ENCODE measurements at places on chromosomes 16 and 17. TPM values are rescaled to one million over a fixed set of nuclear protein-coding genes. Genes with fewer than 3 reads are reported as not detected.

HES7 gene
- not detected for total RNA-seq

TUBB3 gene
- total RNA-seq, result 743 TPM

TAC4 gene
- not detected for total RNA-seq

CHD9NB gene
- total RNA-seq, result 1.6 TPM

SNX20 gene
- total RNA-seq, result not detected

Measured in A172 (cell line).